ENCODE measurements at places on chromosomes 6 and 20.

DNA sequence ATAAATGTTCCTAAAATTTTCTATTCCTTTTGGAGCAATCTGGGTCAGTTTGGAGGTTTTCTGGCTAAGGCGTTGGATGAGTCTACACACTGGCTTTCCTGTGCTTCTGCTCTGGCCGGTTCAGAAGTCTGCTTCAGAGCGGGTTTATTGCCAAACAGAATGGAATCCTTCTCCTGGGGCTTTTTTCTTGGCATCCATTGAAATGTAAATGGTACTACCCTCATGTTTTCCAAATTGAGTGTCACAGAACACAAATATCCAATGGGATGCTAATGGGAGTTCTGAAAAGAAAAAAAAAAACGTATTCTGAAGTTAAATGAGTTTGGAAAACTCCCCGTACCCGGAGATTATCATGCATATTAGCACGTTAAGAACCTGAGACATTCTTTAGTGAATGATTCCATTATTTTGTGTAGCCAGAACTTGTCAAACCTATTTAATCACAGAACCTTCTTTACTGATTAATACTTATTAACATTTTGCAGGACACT, 930.3 kb downstream of the QKI start:
- DNase-seq = no peak

- DNase-seq = no peak
Measured at GRCh38 chr6:124573953-124574352, 388.3 kb upstream of the RNF217 start.

GRCh38 chr6:157050537-157051265, 272.6 kb downstream of the TMEM242 start:
- DNase-seq = peak; percentile 71

GRCh38 chr6:170289180-170289931, 1.5 kb downstream of the DLL1 start:
- no peak for DNase-seq

GRCh38 chr6:32369660-32370059, 2.0 kb downstream of the TSBP1 start:
- no peak for DNase-seq

GRCh38 chr20:63659370-63659769, 1.3 kb downstream of the RTEL1 start:
- DNase-seq = no peak

DNA sequence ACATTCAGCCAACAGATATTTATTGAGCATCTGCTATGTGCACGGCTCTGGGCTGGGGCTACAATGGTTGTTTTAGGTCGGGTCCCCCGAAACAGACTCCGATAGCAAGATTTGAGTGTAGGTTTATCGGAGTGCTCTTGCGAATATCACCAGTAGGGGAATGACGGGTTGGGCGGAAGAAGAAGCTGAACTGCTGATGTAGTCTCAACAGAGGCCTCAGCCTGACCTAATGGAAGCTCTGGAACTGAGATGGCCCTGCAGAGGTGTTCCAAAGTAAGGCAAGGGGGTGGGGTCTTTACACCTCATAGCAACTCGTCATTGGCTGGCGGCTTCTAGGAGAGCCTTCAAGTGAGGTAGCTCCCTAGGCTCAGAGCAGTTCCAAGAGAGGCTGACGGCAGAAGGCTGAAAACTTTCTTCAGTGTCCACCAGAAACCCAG, 1.1 kb downstream of the L3MBTL1 start:
- DNase-seq = no peak

DNA sequence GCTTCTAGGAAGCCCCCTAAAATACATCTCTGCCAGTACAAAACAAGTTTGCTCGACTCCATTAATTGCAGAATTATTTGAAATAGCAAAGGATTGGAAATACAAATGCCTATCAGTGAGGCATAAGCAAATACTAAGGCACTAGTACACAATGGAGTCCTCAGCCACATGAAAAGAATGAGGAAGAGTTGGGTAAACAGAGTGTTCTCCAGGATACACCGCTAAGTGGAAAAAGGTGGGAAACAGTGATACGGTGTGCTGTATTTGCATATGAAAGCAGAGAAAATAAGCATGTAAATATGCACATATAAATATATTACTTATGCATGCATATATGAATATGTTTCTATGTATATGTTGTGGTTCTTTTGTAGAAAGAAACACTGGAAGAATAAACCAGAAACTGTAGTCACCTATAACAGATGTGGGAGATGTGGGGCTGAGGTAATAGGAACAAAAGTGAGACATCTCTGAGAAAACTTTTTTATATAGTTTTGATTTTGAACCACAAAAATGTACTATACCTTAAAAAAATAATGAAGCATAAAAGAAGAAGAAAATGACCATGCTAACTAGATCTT, 143.4 kb upstream of the MYLIP start:
- no peak for DNase-seq

- DNase-seq = no peak
Measured at GRCh38 chr6:19536838-19537237, 300.3 kb upstream of the ID4 start.

GRCh38 chr20:15817351-15817750, 755.9 kb downstream of the KIF16B start:
- DNase-seq = no peak

- peak; percentile 30 for DNase-seq
Measured at GRCh38 chr6:68575765-68576439, 59.2 kb upstream of the ADGRB3 start.

- no peak for DNase-seq
Measured at GRCh38 chr20:38779247-38780097, 26.0 kb upstream of the PPP1R16B start.

- DNase-seq = no peak
Measured at GRCh38 chr6:153424719-153425400, 293.8 kb upstream of the RGS17 start.

GRCh38 chr6:56243518-56244070, 3.8 kb downstream of the COL21A1 start:
- no peak for DNase-seq

DNA sequence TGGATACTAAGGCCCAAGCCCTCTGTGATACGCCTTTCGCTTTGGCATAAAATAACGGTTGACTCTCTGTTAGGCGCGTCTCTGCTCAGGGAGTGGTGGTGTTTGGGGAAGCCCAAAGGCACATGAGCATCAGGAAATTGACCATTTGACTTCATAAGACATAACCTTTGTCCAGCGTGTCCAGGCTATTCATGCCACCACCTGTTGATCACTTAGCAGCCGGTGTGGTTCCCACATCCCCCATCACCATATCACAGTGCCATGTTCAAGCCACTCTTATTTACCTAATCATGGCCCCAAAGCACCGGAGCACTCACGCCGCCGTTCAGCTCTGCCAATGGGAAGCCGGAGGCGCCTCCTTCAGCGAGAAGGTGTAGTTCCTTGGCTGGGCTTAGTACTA, 27.9 kb downstream of the SLCO4A1 start:
- DNase-seq = no peak

GRCh38 chr6:122747573-122747972, 31.9 kb upstream of the FABP7 start:
- DNase-seq = no peak

- DNase-seq = no peak
Measured at GRCh38 chr20:41427833-41428232, 61.2 kb upstream of the EMILIN3 start.

DNA sequence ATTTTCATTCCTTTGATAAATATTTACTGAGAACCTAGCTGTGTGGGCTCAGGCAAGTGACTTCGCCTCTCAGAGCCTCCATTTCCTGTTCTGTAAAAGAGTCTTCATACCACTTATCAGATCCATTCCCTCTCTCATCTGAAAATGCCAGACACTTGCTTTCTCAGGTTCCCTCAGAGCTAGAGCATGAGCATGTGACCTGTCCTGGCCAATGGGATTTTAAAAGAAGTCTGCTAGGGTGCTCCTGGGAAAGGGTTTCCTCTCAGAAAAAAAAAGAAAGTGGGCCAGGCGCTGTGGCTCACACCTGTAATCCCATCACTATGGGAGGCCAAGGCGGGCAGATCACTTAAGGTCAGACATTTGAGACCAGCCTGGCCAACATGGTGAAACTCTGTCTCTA, 5.3 kb downstream of the KCNB1 start:
- DNase-seq = no peak

GRCh38 chr20:41049451-41049850, 20.8 kb downstream of the TOP1 start:
- DNase-seq = no peak

DNA sequence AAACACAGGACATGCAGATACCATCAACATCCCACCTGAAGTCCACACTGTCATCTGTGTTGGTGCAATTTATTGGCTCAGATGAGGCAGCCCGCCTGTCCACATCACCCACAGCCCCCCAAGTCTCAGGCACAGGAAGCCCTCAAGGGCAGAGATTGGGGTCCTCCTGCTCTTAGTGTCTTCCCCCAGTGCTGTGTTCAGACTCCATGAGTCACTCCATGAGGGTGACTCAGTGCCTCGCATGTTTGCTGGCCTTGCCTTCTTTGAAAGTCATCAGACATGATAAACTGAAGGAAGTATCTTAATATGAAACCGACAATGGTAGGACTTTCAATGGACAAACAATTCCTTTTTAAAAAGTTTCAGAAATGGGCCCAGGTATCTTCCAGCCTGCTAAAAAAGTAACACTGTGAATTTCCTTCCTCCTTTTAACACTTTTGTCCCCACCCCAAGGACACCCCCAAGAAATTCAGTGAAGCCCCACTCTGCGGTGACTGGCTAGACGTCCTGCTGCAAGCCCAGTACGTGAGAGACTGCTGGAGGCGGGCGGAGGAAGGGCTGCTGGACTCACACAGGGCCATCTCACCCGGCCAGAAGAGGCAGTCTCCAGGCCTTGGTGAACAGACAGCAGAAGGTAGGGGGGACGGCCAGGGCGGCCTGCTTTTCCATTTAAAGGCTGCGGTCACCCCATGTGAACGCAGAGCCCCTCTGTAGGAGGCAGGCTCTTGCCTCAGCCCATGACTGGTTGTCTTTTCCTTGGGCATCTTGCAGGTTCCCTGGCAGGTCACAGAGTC, 43.0 kb upstream of the KCNK16 start:
- no peak for DNase-seq

GRCh38 chr20:60097285-60097684, 139.1 kb downstream of the CDH26 start:
- no peak for DNase-seq

- DNase-seq = no peak
Measured at GRCh38 chr6:168029459-168030217, 32.2 kb downstream of the KIF25 start.

GRCh38 chr20:22836877-22837276, 198.2 kb upstream of the SSTR4 start:
- no peak for DNase-seq

DNA sequence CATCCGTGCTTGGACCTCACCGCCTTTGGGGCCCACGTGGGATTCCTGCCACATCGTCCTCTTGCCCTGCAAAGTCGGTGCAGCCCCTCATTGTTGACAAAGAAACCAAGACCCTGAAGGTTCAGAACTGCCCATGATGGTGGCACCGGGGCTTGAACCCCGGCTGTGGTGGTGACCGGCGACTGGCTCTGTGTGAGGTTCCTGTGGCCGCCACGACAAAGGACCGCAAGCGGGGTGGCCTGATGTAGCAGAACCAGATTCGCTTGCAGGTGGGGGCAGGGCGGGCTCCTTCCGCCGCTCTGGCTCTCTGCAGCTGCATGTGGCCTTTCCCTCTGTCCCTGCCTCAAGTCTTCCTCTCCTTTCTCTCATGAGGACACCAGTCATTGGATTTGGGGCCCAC, 28.7 kb downstream of the SLCO4A1 start:
- DNase-seq = no peak

DNA sequence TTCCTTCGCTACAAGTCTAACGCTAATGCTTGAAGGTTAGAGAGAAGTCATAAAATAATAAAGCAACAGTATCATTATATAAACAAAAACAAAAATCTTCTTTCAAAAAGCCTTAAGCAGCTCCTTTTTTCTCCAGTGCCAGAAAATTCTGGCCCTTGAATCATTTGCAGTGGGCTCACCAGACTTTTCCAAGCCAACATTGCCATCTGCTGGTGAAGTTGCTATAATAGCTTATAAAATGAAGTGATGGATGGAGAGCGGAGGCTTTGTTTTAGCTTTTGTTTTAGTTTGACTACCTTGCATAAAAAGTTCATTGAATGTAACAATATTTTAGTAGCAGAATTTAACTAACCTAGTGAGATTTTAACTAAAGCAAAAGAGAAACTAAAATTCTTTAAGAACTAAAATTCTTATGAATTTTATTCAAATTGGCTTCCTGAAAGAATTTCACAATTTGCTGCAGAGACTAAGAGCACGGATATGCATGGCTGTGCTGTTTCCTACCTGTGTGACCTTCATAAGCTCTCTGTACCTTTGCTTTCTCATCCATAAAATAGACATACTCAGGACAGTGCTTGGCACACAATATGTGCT, 44.8 kb upstream of the SLC2A12 start:
- DNase-seq = peak; percentile 47

- DNase-seq = no peak
Measured at GRCh38 chr20:588932-589672, 21.0 kb downstream of the TCF15 start.

DNA sequence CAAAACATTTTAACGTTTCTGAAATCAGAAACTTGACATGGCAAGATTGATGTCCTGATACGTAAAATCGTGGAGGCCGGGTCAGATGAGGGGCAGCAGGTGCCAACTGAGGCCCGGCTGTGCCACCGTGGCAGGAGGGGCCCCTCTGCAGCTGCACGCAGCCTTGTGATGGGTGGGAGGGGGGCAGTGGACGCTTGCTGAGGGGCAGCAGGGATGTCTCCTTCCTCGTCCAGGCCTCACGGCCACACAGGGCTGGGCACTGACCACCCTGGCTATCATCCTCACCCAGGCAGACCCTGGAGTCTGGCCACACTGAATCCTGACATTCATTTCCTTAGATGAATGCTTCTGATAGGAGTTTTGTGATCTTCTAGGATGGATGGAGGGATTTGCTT, 114.7 kb downstream of the ERMARD start:
- DNase-seq = no peak

DNA sequence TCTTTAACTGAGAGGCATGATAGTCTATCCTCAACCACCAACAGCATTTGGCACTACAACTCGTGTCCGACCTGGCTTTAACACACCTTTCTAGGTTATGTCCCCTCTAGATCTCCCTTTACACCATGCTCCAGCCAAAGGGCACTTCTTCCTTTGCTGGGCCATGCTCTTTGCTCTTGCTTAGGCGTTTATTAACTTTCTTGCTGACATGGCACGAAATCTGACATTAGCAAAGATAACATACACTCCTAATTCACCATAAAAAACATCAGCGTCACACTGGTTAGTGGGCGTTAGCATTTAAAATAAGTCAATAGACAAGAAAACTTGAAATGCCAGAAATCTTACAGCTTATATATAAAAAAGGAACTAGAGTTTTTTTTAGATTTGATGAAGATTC, 47.3 kb upstream of the ADGRG6 start:
- no peak for DNase-seq

DNA sequence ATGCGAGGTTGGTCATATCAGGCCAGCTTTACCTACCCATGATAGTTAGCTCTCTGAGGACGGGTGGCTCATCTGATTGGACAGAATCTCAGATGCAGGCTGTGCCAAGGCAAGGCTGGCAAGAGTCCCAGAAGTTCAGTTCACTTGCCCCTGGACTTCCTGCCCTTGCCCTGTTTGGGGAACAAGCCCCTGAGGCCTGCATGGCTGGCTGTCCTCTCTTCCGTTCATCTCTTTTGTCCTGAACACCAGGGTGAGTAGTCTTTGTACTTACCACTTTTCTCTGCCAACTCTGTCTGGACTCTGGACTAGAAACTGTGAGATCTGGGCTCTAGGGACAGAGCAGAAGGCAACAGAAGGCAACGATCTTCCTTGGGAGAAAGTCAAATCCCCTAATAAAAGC, 769.9 kb downstream of the QKI start:
- no peak for DNase-seq

GRCh38 chr6:49764571-49765236, 20.5 kb upstream of the CRISP3 start:
- DNase-seq = no peak

- no peak for DNase-seq
Measured at GRCh38 chr20:21632031-21632734, 73.3 kb upstream of the PAX1 start.
